Activated CD8-positive, alpha-beta memory T cell treated with anti-CD3 and anti-CD28 coated beads for 1 hour (primary cell): ENCODE measurements at places on chromosomes 6 and 20.

DNA sequence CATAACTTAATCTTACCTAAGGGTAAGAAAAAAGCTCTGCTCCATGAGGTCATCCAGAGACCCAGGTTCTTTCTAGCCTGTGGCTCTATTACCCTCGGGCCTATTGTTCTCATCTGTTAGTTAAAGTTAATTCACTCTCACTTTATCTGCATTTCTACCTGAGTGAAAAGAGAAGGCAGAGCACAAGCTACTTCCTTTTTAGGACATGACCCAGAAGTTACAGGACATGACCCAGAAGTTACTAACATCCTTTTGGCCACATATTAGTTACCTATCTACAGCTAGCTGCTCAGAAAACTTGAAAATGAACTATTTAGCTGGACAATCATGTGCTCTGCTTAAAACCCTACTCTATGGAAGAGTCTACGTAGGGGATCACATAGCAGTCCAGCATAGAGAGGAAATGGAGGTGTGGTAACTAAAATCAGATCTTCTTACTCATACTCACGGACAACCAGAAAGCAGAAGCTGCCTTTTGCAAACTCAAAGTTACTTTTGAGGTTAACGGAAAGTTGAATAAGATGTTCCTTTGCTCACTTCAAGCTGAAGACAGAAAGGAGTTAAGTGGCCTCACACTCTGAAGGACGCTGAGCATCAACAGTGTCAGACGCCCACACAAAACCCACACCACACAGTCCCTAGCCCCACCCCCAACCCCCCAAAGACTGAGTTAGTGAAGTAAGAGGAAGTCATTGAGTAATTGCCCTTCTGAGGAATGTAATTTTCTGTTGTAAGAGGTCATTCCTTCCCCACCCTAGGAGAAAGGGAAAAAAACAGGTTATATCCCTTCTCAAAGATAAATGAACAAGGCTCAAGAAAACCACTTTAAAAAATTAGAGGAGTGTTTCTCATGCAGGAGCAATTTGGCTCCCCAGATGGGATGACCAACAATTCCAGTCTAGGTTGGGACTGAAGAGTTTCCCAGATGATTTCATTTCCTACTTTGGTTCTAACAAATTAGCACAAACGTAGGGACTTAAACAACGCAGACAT, 45.9 kb upstream of the TAB2 start:
- peak; percentile 48 for DNase-seq

DNA sequence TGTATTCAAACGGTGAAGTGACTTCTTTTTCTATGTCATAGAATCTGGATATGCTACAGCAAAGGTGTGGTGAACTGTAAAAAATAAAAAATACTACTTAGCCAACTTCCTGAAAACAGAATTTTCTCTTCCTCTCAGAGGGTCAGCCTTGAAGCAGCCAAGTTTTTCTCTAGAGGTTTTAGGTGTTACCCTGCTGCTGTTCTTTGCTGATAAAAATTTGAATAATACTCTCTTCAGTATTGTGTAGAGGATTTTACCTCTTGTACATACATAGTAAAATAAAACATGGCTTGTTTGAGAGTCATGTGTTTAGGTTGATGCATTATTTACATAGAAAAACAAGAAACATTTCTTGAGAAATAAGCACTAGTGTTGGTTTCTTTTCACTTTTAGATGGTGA, 458.4 kb downstream of the TBC1D32 start:
- DNase-seq = no peak

DNA sequence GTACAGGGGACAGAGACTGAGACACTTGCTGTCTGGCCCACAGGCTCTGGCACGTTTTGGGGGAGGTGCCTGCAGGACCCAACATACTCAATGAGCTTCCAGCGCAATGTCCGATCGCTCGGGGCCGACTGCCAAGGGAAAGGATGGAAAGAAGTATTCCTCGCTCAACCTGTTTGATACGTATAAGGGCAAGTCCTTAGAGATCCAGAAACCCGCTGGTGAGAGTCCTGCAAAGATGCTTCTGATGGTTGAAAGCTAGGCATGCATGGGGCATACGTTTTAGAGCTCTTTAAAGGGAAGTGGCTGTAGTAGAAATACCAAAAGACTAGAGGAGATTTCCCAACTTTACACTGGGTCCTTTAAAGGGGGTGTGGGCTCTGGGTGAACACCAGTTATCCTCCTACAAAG, 2.2 kb downstream of the PRRC2A start:
- DNase-seq = no peak

- no peak for DNase-seq
Measured at GRCh38 chr6:43912116-43912577, 142.1 kb downstream of the VEGFA start.

DNA sequence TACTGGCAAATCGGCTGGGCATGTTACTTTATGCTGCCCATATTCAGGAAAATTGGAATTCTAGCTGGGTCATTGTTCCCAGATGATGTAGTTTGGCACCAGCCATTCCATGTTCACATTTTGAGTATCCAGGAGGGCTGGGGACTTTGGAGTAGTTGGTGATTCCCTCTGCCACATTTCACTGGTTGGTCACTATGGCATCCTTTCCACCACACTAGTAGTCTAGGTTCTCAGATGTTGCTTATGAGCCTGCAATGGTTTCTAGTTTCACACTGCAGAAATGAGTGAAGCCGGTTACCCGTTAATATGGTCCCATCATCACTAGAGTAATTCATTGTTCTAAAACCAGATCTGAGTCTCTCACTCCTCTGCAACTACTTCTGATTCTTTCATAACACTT, 4.6 kb downstream of the PTPN1 start:
- no peak for DNase-seq

- no peak for DNase-seq
Measured at GRCh38 chr20:25039697-25040437, 18.1 kb downstream of the ACSS1 start.

GRCh38 chr6:26426691-26427450, 13.4 kb upstream of the BTN3A3 start:
- no peak for DNase-seq

DNA sequence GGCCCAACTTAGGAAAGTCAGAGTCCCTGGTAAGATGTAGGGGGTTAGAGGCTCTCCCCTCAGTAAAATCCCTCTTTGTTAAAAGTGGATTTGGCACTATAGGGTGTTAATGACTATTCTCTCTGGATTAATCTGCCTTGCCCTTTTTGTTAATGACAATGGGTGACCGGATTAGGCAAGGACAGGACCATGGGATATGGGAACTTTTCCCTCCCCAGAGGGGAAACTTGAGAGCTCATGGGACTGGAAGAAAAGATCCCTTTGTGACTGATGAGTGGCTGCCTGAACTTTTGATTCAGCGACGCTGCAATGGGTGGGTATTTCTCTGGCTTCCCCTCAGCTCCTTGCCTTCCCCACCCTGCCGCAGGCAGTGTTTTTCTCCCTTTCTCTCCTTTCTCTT, 12.2 kb upstream of the TAAR9 start:
- no peak for DNase-seq

DNA sequence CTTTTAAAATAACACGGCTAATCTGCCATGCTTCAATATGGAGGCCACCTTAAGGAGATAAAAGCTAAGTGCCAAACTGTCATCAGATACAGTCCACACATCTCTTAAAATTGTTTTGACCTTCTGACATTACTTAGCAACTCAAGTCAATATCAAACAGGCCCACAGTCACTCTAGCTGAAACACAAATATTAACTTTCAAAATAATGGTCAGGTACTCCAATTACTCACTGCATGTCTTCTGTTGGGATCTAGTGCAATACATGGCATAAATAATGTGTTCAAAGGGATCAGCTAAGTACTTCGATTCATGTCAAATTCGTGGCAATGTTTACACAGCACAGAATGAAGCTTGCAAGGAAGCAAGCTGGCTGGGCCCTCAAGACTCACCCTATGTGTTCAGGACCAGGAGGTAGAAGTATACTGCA, 133.9 kb upstream of the BEND6 start:
- DNase-seq = no peak

GRCh38 chr6:106988664-106989063, 14.1 kb upstream of the CD24 start:
- DNase-seq = no peak

DNA sequence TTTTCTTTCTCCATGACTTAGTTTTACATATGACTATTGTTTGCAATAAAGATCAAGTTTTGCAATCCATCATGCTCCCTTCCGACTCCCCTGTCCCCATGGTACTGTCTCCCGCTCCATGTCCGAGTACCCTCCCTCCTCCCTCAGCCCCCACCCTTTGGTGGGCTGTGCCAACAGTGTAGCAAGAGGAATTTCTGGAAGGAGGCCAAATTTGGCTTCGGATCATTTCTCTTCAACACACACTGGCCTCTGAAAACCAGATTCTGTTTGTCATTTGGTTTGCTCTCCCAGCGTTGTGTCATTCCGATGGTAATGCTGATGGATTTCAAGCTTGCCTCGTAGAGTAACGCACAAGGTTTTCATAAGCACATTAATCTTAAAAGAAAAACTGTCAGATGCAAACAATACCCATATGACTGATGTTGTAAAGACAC, 22.9 kb upstream of the PAX1 start:
- DNase-seq = no peak

DNA sequence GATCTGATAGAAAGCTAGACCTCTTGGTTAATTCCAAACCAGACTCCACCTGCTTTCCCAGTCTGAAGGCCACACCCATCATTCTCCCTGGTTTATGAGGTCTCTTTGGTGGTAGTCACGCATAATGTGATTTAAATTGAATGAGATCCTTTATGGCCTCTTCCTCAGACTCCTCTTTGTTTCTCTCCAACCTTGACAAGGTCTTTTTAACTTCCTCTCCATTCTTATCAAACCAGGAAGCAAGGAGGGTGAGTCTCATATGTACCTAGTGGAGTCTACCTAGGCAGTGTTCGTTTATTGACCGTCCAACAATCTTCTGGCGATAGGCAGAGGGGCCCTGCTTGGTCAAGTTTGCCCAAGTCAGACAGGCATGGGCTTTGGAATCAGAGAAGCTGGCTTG, 184.2 kb upstream of the LAMP5 start:
- DNase-seq = no peak

- no peak for DNase-seq
Measured at GRCh38 chr6:77633471-77633870, 19.4 kb upstream of the MEI4 start.

- DNase-seq = no peak
Measured at GRCh38 chr6:30898750-30899360, 9.2 kb upstream of the GTF2H4 start.

GRCh38 chr6:5681480-5681879, 325.2 kb downstream of the NRN1 start:
- no peak for DNase-seq

DNA sequence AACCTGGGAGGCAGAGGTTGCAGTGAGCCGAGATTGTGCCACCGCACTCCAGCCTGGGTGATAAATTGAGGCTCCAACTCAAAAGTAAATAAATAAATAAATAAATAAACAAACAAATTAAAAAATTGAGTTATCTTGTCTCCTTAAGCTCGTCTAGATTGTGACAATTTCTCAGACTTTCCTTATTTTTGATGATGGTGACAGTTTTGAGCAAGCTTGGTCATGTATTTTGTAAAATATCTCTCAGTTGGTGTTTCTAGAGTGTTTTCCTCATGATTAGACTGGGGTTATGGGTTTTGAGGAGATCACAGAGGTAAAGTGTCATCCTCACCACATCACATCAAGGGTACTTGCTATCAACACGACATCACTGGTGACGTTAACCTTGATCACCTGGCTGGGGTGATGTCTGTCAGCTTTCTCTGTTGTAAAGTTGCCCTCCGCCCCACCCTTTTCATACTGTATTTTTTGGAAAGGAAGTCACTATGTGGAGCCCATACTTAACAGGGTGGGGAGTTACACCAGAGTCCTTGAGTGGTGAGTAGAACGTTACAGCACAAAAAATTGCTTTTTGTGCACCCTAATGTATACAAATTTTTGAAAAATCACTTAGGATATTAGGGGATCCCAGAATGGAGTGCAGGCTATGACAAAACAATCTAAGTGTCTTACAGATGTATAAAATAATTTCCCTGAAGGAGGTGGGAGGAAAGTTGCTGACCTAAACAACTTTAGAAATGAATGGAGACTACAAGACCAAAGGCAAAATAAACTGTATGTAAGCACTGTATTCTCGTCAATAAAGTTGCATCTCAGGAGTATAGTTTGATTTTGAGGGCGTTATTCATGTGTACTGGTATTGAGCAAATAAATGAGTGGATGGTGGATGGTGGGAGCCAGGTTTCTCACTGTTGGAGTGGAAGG, 116.4 kb upstream of the SGK1 start:
- DNase-seq = no peak

DNA sequence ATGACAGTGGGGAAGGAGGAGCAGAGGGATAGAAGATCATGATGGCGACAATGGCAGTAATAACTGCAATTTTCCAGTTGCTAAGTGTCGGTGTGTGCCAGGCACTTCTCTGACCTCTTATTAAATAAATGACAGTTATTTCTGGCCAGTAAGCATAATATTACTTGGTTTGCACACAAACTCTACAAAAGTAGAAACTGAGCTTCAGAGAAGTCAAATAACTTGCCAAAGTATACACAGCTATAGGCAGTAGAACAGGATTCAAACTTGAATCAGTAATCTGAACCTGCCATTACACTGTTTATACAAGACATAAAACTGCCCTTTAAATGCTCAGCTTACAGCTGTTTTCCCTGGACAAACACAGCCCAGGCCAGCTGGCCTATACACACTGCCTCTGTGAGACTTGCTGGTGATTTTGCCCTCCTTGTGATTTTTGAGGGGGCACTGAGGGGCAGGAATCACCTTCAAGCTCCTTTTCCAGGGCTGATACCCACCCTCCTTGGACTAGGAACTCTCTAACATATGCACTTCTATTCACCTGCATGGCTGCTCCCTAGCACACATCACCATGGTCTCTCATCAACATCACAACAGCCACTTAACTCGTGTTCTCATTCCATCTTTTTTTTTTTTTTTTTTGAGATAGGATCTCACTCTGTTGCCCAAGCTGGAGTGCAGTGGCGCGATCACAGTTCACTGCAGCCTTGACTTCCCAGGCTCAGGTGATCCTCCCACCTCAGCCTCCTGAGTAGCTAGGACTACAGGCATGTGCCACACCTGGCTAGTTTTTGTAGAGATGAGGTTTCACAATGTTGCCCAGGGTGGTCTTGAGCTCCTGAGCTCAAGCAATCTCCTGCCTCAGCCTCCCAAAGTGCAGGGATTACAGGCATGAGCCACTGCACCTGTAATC, 63.6 kb downstream of the SLC23A2 start:
- DNase-seq = no peak

- DNase-seq = no peak
Measured at GRCh38 chr20:420721-421574, 12.8 kb downstream of the RBCK1 start.

DNA sequence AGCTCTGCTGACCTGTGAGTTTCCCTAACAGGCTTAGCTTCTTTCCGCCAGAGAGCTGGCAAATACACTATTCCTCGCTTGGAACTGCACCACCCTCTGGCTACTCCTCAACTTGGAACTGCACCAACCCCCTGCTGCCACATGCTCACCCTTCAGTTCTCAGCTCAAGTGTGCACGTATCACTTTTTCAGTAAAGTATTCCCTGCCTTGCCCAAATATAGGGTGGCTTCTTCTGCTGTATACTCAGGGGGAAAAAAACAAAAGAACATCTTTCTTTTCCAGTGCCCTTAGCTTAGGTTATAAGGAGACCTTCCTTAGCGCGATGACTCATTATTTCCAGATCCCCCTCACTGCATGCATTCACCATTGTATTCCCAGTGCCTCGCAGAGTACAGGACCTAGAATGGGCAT, 21.2 kb downstream of the GNAS-AS1 start:
- DNase-seq = no peak
